ENCODE measurements at places on chromosomes 2 and 18.

DNA sequence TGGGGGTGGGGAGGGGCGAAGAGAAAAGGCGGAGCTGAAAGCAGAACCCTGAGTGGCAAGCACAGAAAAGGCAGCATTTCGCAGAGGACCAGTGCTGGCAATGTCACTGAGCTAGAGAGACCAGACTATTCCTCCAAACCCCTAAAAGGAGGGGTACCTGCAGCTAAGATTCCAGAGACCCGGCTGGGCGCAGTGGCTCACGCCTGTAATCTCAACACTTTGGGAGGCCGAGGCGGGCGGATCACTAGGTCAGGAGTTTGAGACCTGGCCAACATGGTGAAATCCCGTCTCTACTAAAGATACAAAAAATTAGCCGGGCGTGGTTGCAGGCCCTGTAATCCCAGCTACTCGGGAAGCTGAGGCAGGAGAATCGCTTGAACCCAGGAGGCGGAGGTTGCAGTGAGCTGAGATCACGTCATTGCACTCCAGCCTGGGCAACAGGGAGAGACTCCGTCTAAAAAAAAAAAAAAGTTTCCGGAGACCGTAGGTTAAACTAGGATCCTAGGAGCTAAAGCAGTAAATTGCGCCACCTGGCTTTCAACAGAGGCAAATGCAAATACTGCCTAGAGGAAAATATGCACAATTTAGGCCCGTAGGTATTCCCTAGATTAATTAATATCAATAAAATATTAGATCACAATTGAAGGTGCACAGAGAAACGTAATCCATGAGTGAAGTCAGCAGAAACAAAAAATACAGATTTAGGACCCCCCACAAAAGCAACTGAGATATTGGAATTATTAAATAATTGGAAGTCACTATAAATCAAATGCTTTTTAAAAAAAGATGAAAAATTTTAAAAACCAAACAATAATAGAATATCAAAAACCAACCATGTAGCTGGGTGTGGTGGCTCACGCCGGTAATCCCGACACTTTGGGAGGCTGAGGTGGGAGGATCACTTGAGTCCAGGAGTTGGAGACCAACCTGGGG is 4.9 kb downstream of the UCN start:
- no peak for DNase-seq

GRCh38 chr2:121182520-121182919 is 102.5 kb downstream of the TFCP2L1 start:
- no peak for DNase-seq

- no peak for DNase-seq
These were observed 81.1 kb downstream of the SETBP1 start for GRCh38 chr18:44761812-44762211.

DNA sequence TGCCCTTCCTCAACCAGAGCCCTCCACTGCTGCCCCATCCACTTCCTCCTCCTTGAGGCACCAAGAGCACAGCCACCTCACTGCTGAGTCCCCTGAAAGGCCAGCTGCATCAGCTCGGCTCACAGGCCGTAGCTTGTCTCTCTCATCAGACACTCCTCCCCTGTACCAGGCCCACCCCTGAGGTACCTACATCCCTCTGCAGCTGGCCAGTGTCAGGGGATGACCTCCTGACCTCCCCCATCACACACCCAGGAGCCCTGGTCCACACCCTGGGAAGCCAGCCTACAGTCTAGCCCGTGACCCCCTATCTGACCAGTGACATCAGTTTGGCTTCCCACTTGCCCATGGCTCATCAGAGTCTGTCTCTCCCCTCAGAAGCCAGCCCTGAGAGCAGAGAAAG is 205.6 kb downstream of the TNS1 start:
- DNase-seq = no peak

GRCh38 chr18:70195852-70196434 is 9.5 kb downstream of the RTTN start:
- no peak for DNase-seq
